ENCODE measurements at places on chromosomes 12 and 14.

- no peak for DNase-seq
Observed at GRCh38 chr14:57883061-57883460, 17.2 kb upstream of the SLC35F4 start.

DNA sequence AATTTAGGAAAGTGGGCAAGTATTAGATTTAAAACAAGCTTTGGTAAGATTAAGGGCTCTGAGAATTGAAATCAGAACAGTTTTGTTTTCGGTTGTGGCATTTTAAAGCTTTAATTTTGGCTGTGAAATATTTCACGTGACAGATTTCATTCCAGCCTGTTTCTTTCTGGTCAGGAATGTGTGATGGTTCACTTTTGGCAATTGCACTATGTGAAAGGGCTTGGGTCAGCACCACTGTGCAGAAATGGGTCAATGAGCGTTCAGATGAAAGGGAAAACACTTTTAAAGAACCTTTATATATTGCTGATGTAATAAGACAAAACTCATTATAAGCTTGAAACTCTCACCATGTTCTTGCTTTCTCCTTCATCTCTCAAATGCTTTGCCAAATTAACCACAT lies 17.1 kb downstream of the NUBPL start:
- DNase-seq, result no peak

GRCh38 chr12:27766587-27766986 lies 13.4 kb upstream of the KLHL42 start:
- DNase-seq, result no peak

DNA sequence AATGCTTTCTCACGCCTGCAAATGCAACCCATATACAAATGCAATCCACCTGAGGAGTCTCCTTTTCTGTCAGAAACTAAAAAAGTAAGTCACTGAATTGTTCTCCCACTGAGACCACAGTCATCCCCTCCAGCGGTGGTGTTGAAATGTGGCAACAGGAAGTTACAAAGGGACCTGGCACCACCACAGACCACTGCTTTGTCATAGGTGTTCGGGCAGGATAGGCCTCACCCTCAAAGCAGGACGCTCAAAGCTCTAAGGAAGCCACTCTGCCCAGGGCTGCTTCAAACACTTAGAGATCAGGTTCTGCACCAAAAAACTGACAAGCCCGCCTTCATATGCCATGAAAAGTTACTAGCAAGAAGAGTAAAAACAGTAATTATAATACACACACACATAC lies 11.3 kb downstream of the PHLDA1 start:
- peak; percentile 95 for DNase-seq

Data from activated CD4-positive, alpha-beta T cell treated with anti-CD3 and anti-CD28 coated beads, Interleukin-2, Interleukin-4, amounts not matched to agents 100 ng/mL and 50 ng/mL, durations not matched to agents 16 hours and 8 hours (primary cell).